ENCODE measurements at places on chromosomes 11 and 22.

DNA sequence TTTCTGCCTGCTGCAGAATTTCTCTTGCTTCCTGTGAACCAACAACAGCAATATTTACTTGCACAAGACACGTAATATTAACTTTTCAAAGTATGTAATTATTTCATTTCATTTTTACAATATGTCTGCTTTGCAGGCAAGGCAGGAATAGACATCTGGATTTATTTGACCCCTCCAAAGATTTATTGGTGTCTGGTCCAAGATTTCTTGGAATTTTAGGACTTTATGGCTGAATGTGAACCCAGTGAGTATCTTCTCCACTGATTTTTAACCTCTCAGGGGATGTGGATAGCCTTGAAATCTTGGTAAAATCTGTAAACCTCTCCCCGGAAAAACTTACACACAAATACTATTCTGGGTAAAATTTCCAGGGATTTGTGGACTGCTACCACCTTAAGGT lies 61.5 kb downstream of the PKNOX2 start:
- DNase-seq, result no peak

DNA sequence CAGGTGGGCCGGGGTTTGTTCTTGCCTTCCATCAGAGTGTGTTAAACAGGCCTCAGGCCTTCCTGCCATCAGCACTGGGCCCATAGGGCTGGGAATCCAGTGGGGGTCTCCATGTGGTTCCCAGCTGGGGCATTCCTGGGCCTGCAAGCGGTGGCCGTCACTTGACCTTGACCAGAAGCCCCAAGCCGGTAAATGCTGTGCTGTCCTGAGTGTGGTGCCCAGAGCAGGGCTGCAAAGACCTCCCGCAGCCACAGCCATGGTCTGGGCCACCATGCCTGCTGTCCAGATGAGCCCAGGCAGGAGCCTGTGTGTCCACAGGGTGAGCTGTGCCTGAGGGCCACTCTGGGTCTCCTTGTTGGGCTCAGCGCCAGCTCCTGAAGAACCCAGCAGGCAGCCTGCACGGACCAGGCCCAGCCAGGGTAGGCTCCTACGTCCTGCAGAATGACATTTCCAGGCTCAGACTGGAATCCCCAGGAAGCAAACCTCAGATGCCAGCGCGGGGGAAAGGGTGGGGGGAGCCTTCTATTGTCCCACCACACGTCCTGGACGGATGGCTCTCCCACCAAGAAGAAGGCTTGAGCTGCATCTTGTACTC lies 117.3 kb downstream of the KCNQ1OT1 start:
- no peak for DNase-seq

DNA sequence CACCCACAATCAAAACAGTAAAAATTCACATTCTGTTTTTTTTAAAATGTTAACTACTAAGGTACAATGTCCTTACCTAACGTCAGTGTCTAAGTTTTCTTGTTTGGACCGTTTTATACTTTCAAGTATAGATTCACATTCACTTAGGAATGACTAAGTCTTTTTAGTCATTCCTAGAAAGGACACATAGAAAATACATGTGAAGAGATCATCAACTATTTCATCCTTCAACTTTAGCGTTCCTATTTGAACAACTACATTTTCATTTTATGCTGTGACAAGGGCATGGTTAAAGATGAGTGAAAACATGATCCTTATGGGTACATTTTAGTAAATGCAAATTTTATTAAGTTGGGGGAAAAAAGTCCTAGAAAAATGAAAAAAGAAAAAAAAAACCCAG lies 62.8 kb downstream of the DDX10 start:
- no peak for DNase-seq

DNA sequence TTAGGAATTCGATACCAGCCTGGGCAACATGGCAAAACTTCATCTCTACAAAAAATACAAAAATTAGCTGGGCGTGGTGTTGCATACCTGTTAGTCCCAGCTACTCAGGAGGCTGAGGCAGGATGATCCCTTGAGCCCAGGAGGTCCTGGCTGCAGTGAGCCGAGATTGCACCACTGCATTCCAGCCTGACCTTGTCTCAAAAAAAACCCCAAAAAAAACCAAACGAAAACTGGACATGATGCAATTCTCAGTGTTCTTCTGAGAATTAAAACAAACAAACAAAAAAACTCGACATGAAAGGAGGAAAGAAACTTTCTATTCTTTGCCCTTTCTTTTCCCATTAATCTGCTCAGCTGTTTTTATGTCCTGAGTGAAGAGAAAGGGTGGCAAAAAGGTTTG lies 7.4 kb downstream of the MED17 start:
- DNase-seq, result peak; percentile 27

DNA sequence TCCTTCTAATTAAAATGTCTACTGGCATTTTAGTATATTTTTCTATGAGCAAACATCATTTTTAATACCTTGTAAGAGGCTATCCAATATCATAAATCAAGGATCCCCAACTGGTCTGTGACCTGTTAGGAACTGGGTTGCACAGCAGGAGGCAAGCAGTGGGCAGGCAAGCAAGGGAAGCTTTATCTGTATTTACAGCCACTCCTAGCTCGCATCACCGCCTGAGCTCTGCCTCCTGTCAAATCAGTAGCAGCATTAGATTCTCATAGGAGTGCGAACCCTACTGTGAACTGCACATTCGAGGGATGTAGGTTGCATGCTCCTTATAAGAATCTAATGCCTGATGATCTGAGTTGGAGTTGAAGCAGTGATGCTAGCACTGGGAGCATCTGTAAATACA lies 70.2 kb upstream of the CREB3L1 start:
- no peak for DNase-seq

DNA sequence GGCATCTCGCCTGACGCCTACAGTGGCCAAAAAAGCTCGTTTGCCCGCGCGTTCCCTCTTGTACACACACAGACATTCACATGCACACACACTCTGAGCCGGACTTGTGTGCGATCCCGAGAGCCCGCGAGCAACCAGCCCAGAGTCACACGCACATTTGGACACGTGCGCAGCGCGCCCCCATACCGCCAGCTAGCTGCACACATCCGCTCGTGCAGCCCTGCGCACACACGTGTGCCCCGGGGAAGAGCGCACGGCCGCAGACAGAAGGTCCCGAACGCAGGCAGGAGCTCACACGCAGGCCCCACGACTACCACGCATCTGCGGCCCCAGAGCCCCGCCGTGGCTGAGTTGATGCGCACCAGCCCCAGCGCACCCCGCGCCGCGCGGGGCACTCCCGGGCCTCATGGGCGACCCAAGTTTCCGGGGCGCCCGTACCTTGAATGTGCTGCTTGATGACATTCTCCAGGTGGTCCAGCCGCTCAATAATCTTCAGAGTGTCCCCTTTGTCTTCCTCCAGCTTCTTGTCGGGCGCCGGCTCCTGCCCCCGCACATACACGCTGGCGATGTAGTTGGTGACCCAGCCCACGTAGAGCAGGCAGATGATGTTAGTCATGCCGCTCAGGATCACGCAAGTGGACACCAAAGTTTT lies 758 bp downstream of the GALNT18 start:
- DNase-seq, result no peak

DNA sequence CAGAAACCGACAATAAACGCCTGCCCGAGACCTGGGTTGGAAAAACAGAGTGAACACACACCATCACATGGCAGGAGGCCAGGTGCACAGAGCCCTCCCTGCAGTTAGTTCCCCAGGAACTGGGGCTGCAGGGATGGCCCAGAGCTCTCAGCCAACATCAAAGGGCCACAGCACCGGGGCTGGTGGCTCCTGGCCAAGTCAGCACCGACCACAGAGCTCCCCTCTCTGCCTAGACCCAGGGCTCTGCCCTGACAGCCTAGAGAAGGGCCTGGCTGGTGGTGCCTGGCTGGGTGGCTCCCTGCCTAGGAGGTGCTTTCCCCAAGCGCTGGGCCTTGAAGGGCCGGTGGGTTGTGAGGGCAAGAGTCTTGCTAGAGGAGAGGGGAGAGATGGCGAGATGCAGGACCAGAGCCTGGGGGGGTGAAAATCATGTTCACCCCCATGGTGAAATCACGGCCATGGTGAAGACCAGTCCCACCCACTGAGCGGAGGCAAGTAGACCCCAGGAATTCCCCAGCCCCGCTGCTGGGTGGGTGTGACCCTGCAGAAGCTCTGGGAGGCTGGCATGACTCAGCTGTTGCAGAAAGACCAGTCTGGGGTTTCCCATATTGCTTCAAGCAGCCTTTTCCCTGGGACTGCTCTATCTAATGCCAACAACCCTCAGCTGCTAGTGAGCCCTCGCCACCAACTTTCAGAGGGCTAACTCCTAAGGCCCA lies 7.2 kb upstream of the BID start:
- DNase-seq, result peak; percentile 49

- no peak for DNase-seq
Measured at GRCh38 chr22:47381240-47381639, 618.8 kb downstream of the TBC1D22A start.

GRCh38 chr11:99601179-99601578 lies 580.4 kb downstream of the CNTN5 start:
- DNase-seq, result no peak

- DNase-seq, result no peak
Measured at GRCh38 chr22:44882226-44882905, 127.4 kb downstream of the PHF21B start.

- DNase-seq, result no peak
Measured at GRCh38 chr11:2730272-2731129, 30.7 kb upstream of the KCNQ1OT1 start.

DNA sequence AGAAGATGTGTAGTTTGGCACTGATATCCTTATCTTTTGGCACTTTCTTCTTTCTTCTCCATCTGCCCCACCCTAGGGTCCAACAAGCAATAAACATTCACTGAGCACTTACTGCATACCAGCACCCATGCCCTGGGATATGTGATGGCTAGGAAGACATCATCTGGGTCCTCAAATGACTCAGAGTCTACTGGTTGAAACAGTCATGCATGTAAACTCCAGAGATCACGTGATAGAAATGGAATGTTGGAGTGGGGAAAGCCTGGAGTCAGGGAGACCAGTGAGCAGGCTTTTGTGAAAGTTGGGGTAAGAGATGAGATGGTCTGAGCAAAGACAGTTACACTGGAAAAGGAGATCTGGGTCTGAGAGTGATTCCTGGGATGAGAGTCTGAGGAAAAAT lies 724.9 kb upstream of the TENM4 start:
- peak; percentile 26 for DNase-seq

GRCh38 chr11:45724153-45724552 lies 58.7 kb upstream of the CHST1 start:
- no peak for DNase-seq

Measured in HCEC 1CT (cell line).